AG04449 (cell line): ENCODE measurements at places on chromosomes 2 and 18.
A peak's percentile ranks its signal among the peaks of the same experiment; 100 is the strongest.

DNA sequence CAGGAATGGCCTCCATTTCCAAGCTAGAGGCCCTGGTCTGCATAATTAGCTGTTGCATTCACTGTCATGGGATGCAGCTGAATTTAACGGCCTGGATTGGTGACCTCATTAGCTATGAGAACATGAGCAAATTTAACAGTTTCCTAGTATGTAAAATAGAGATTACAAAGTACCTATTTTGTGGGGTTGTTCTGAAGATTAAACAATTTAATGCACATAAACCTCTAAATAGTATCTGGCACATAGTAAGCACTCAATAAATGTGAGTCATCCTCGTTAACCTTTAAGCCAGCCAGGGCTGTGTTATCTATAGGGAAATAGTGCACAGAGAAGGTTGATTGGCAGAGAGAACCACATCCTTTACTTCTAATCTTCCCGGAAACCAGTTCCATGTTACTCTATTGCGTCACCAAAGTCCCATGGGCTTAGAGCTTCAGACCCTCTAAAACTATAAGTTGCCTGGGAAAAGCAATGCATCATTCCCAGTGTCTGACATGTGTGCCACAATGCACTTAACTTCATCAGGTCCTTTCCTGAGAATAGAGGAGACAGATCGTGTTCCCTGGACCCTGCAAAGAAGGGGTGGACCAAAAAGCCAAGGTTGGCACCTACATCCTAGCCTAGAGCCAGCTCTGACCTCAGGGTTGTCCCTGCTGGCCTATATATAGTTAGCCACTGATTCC is 196.5 kb downstream of the LNPK start:
- DNase-seq: no peak

GRCh38 chr2:216447293-216447692 is 35.0 kb downstream of the SMARCAL1 start:
- DNase-seq: no peak

DNA sequence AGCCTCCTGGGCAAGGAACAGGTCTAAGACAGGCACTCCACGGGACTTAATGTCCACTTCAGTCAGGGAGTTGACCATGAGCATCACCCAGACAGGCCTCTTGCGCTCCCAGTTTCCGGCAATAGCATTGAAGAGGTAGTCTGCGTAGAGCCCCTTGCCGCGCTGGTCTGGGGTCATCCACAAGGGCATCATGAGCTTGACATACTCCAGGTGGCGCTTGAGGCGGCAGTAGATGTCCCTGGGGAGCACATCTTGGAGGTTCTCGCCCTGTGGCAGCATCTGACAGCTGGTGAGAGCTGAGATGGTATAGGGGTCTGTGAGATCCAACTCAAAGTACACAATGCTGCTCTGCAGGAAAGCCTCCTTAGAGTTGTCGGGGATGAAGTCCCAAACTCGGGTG is 10.6 kb downstream of the TRABD2A start:
- DNase-seq: no peak

DNA sequence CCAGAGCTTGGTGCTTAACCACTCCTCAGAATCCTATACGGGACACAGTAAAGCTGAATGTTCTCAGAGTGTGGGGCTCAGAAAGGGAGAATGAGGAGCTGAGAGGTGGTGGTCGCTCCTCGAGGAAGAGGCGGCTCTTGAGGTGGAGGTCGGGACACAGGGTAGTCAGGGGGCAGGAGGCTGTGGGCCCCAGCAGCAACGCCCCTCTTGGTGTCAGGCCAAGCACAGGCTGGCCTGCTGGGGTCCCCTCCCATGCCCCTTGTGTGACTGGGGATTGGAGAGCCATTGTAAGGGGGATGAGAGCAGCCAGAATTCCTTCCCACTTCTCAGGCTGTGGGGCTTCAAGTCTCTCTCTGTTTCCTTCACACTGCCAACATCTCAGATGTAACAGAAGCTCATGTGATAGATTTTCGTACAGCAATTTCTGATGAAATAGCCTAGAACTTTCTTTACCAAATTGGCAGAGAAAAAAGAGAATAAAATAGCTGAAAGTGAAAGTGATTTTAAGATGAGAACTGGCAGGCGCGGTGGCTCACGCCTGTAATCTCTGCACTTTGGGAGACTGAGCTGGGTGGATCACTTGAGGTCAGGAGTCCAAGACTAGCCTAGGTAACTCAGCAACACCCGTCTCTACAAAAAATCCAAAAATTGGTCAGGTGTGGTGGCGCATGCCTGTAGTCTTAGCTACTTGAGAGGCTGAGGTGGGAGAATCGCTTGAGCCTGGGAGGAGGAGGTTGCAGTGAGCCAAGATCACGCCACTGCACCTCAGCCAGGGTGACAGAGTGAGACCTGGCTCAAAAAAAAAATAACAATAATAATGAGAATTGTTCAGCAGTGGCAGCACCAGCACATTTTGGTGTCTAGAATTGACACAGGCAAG is 61.1 kb upstream of the RPL31 start:
- DNase-seq: no peak

DNA sequence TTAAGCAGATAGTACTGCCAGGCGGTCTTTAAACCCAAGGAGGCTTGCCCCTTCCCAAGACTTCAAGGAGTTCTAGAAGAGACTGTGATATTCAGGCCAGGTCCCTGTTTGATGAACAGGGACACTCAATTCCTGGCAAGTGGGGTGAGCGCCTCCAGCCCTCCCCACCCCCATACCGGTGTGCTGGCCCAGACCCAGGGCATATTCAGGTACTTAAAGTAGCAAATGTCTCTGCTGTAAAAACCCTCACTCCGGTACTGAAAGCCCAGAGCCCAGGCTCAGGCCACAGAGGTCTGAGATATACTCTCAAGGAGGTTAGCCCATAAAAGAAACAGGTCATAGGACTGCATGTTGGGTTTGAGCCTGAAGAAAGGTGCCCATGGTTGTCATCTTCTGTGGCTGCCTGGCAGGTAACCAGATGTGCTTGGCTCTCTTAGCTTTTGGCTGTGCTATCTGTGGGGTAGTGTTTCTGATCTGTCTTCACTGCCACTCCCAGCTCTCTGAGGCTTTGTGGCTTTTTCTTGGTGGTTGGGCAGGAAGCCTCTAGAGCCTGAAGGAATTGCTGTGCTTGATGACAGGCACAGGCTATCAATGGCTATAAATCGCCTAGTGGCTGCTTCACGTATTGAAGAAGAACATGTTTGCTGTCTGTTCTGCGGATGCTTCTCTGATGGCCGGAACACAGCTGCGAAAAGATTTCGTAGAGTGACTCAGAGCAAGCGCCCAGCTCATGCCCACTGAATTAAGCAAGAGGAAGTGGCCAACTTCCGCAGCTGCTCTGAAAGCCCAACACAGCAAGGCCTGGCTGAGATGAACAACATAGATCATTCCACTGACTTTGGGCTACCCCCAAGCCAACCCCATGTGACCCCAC is 63.3 kb upstream of the ALPP start:
- peak; percentile 68 for DNase-seq

GRCh38 chr2:202642567-202642966 is 7.8 kb downstream of the FAM117B start:
- DNase-seq: no peak

GRCh38 chr2:132542953-132543569 is 126.5 kb downstream of the GPR39 start:
- DNase-seq: no peak

DNA sequence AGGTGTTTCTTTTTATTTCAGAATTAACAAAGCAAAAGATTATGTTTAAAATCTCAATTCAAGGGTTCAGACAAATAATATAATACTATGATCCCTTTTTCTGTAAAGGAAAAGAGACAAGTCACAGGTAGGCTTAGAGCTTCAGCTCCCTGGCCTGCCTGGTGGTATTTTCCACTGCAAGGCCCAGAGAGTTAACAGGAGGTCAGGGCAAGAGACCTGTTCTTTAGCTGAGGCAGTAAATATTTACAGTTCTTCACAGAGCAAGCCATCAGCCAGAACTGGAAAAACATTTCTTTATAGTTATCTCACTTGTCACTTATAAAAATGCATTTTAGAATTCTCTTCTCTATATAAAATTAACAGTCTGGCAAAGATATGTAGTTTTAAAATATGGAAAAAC is 70.1 kb downstream of the EPG5 start:
- no peak for DNase-seq

- no peak for DNase-seq
Observed at GRCh38 chr2:15073664-15074063, 441.1 kb downstream of the LRATD1 start.

DNA sequence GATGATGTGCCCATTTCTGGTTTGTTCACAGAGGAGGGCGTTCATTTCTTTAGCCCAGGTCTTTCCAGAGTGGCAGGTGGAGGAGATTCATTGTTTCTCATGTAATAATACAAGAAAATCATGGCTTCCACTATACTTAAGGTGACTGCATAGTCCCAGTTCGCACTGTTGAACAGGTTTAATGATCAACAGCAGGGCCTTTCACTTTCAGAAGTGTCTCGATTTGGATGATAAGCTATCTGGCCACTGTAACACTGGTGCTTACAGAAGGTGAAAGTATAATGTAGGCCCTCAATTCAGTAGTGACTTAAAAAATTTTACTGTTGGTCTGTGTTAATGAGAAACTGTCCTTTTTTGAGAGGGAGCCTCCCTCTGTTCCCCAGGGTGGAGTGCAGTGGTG is 1.4 kb downstream of the RMC1 start:
- no peak for DNase-seq

DNA sequence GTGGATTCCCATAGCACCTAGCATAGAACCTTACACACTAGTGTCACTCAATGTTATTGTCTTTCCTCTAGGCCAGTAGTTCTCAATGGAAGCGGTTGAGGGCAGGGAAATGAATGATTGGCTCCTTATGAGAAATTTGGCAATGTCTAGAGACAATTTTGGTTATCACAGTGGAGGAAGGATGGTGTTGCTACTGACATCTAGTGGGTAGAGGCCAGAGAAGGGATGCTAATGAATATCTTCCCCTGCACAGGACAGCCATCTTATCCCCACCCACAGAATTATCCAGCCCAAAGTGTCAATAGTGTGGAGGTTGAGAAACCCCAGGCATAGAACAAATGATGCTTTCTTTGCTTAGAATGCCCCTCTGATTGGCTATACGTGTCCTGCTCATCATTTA is 15.8 kb downstream of the C18orf63 start:
- DNase-seq: no peak
